ENCODE measurements at places on chromosomes 12 and 14.
A peak's percentile ranks its signal among the peaks of the same experiment; 100 is the strongest.

GRCh38 chr12:41339784-41340183 is 151.7 kb downstream of the PDZRN4 start:
- no peak for DNase-seq

GRCh38 chr14:67618617-67619063 is 1.1 kb upstream of the ARG2 start:
- peak; percentile 64 for DNase-seq

DNA sequence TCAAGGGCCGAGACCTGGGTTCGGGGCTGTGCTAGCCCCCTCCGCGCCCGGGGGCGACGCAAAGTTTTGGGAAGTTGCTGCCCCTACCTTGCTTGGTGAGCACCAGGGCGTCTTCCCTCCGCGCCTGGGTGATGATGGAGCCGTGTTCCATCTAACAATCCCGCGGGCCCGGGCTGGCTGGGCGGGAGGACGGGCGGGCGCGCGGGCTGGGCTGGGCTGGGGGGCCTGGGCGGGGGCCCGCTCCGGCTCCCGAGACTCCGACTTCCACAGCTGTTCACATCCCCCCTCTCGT is 298 bp downstream of the CTDSP2 start:
- DNase-seq, result peak; percentile 63

DNA sequence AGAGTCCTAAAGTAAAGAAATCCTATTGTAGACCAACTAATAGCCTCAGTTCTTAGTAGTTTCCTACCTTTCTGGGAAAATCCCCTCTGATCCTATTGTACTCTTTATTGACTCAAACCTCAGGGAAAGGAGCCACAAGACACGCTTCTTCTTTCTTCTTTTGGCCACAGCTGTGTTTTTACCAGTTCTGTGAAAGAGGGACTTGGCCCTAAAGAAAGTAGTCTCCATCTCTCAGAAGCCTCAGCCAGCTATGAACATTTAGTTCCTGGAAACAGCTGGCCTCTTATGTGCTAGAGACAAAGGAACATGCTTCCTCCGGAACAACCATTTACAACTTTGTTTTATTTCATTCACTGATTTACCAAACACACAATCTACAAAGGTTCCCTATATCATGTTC is 66.1 kb upstream of the ARID2 start:
- no peak for DNase-seq

- peak; percentile 81 for DNase-seq
Measured at GRCh38 chr14:58747181-58747580, 109.4 kb downstream of the DACT1 start.

DNA sequence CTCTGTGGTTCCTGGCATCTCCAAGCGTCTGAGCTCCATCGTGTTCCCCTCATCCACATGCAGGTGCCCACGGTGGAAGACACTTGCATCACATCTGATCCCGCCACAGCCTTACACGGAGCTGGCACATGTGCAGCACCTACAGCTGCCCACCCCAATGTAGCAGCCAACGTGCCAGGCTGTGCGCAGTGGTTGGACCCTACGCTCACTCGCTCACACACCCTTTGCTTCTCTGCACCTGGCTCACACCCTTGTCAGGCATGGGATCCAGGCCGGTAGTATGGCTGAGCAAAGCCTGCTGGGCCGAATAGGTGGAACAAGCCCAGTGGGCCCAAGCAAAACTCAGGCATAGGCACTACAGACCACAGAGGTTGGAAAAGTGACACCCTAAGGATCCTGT is 567.2 kb downstream of the FSCB start:
- DNase-seq, result no peak

DNA sequence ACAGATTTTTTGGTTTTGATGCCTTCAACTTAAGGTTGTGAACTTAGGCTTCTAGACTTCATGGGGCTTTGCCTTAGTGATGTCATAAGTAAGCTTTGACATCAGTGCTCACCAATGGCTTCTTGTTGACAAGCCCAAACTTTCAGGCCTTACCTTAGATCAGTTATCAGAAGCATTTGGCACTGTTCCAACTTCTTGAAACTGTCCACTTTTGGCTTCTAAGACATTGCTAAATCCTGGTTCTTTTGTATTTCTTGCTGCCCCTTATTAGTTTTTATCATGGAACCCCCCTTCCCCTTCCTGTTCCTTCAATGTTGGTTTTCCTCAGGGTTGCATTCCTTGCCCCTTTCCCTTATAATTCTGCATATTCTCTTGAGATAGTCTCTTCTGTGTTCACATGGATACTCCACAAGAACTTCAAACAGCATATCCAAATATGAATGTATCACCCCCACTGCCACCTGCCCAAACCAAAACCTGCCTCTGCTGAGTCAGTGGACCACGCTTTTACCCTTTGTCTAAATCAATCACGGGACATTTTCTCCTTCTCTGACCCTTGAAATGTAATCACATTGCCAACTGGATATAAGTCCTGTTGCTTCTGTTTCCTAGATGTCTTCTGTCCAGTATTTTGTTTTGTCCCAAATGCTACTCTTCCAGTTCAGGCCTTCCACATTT is 7.9 kb downstream of the PFKM start:
- no peak for DNase-seq

DNA sequence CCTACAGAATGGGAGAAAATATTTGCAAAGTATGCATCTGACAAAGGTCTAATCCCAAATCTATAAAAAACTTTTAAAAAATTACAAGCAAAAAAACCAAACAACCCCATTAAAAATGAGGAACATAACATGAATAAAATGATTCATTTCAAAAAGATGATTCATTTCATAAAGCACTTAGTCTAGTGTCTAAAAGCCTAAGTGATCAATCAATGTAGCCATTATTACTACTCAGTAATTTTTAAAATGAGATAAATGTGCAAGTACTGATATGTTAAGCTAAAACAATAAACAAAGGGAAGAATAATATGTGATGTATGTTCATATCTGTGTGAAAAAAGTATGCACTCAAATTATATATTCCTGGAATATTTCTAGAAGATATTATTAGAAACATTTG is 119.1 kb upstream of the GARIN6 start:
- no peak for DNase-seq

GRCh38 chr12:107326237-107326636 is 232.9 kb upstream of the CRY1 start:
- no peak for DNase-seq

- peak; percentile 11 for DNase-seq
Measured at GRCh38 chr12:68477261-68477772, 133.4 kb upstream of the RAP1B start.

GRCh38 chr12:112573141-112573540 is 154.4 kb downstream of the PTPN11 start:
- DNase-seq, result no peak

DNA sequence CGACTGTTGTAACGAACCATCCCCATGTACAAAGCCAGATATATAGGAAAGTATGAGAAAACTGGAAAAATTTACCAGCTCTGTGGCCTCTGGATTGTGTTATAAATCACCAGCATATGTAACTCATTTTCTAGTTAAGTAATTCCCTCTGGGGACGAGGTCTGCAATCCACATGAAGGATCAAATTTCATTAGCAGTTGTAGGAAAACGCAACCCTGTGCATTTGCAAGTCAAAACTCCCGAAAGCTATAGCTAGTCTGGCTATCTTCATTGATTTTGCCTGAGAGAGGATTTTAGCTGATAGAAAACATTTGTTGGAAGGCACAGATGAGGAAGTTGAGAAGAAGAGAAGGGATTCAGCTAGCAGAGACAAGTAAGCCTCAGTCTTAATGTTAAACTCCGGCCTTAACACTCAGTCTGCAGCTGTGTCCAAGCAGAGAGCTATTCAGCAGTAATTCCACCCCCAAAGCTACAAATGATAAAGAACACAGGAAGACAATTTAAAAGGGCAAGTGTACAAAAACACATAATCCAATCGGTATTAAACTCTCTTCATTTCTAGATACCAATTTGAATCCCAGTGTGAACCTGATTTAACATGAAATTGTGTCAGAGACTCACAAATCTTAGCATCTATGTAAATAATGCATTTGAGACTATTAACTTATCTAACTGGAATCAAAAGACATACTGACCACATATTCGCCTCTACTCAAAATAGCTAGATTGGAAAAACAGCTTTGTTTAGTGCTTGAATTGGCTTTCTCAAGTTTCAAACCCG is 54.2 kb upstream of the CERS5 start:
- DNase-seq, result no peak
